ENCODE measurements at places on chromosomes 1 and 21.
A peak's percentile ranks its signal among the peaks of the same experiment; 100 is the strongest.

DNA sequence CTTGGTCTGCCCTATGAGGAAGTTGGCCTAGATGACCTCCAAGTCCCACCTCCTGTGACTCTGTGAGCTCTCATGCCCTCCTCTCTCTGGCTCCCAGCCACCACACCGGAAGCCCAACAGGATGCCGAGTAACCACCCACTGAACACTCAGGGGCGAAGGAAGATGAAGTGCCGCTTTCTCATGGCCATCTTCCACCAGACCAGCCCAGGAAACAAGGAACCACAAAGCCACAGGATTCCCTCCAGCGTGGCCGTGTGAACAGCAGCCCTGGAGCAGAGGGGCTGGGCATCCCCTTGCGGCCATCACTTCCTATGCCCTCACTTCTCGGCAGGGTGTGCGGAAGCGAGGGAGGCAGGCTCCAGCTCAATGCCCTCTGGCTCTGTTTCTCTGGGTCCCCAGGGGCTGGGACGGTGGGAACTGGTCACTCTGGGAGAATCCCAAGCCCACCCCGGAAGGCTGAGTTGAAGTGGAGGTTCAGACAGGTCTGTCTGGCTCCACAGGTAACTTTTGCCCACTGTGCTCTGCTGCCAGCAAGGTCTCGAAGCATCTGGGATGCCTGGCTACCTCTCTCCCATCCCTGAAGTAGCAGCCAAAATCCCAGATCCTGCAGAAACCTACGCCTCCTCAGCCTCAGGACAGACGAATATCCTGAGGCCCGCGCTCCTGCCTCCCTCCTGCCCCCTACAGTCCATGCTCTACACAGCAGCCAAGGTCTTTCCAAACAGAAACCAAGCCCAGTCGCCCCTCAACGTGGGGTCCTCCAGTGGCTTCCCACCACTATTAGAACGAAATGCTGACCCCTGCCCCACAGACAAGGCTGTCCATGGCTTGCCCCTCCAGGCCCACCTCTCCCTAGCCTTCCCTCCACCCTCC, 44.2 kb upstream of the ECE1 start:
- peak; percentile 63 for DNase-seq

DNA sequence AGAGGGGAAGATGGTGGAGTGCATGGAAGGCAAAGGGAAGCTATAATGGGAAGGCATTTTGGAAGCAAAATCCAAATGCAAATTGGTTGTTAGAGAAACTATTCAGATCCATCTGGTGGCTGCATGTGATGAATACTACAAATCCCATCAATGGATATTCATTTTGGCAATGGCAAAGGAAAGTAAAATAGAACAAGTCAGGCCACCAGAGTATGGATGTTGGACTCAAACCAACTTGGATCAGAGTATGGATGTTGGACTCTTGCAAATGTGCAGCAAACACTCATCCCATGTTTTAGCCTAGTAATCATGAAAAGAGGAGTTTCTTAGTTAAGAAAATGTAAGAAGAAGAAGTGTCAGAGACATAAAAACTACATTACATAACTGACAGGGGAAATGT, 289.6 kb upstream of the DAB1 start:
- DNase-seq, result no peak

DNA sequence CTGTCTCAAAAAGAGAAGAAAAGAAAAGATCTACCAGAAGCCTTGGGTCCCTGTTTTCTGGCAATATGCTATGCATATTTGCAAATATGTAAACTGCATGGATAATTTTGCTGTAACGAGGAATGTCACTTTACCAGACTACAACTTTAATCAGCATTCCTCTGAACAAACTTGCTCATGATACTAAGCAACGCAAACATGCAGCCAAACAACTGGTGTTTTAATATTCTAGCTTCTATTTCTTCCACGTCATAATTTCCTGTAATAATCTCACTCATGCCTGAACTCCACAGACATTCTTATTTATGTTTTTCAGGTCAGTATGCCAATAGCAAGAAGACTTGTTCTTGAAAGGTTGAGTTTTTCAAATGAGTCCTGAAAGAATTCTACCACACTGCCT, 114.1 kb downstream of the SIM2 start:
- DNase-seq, result no peak

- peak; percentile 54 for DNase-seq
Measured at GRCh38 chr1:26744075-26744959, 43.4 kb upstream of the PIGV start.

DNA sequence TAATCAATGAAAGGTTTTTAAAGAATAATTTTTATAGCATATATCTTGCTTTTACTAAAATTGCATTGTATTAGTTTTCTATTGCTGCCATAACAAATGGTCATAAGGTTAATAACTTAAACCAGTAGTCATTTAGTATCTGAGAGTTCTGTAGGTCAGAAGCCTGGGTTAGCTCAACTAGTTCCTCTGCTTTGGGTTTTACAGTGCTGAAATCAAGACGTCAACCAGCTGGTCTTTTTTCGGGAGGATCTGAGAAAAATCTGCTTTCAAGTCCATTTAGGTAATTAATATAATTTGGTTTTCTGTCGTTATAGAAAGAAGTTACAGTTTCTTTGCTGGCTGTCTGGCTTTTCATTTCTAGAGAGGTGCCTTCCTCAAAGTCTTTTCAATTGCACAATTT, 577.7 kb downstream of the MRPL39 start:
- DNase-seq, result no peak

DNA sequence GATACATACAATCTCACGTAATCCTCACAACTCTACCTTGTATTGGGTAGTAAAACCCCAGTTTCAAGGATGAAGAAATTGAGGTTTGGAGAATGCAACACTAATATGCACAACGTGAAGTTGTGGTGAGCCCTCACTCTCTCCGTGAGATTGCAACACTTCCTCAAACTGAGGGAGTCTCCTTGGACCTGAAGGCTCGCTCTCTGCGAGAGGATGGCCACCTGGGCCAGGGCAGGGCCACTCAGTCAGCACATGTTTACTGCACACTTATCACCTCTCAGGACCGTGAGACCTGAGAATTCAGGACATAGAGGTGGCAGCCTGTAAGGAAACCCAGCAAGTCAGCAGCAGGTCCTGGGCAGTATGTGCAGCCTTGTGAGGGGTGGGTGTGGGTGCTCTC, 8.7 kb downstream of the SH3BP5L start:
- DNase-seq, result no peak

DNA sequence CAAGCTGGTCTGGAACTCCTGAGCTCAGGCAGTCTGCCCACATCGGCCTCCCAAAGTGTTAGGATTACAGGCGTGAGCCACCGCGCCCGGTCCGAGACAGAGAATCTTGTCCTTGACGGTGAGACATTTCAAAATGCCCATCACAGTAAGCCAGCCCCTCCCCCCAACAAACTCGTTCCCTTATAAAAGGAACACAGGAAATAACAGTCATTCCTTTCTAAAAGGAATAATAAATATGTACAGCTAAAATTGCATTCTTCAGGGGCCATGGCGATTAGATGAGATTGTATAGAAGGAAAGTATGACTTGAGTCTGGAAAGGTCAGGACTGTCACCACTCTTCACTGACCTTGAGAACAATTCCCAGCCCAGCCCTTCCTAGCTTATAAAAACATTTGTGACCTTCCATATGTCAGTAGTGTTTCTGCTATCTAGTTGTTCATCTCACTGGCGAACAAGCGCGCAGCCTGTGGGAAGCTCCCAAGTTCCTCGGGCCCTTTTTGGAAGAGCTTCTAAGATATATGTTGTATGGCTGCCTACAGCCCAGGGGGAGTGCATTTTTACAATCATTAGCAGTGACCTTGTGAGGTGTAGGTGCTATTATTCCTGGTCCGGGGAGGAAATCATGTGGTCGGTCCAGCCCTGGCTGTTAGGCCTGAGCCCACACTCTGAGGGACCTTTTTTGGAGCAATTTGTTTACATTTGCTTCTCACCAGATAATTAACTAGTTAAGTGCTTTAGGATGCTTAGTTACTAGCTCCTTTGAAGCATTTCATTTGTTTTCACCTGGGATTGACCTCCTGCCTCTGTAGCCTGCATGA, 8.7 kb downstream of the SZRD1 start:
- no peak for DNase-seq

DNA sequence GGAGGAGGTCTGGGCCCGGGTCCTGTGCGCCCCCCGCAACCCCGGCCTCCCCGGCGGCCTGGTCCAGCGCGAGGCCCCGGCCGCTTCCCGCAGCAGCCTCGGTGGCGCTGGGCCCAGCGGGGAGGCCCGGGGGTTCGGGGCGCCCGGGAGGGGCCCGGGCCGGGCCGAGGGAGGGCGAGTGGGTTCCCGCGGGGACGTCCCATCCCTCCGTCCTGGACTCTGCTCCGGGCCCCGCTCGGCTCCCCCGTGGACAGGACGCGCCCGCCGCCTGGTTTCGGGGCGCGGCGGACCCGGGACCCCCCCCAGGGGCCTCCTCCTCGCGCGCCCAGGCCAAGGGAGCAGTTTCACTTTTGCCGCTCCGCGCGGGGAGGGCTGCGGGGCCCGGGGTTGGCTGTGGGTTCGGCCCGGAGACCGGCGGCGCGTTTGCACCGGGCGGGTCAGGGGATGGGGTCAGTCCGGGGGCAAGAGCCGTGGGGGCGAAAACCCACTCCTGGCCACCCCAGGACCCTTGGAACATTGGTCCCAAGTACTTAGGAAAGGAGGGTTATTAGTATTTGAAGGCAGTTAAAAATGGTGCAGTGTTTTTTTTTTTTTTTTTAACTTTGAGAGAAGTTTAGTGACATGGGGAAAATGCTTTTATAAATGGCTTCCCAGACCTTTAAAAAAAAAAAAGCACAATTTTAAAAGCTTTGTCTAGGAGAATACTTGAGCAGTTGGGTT, 677 bp downstream of the AGPAT3 start:
- peak; percentile 76 for DNase-seq

DNA sequence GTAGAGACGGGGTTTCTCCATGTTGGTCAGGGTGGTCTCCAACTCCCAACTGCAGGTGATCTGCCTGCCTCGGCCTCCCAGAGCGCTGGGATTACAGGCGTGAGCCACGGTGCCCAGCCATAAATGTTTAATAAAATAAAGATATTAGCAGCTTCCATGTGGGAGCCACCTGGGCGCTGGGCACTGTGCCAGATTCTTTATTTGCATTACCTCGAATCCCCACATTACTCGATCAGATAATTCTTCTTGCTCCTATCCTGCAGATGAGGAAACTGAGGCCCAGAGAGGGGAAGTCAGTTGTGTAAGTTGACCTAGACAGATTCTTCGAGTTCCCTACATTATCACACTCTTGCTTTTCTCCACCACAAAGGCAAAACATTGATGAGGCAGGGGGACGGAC, 24.9 kb upstream of the TENT5B start:
- DNase-seq, result no peak

- DNase-seq, result no peak
Measured at GRCh38 chr1:203093754-203094410, 8.1 kb upstream of the MYOG start.

- DNase-seq, result no peak
Measured at GRCh38 chr1:3533067-3534048, 78.0 kb downstream of the MEGF6 start.

DNA sequence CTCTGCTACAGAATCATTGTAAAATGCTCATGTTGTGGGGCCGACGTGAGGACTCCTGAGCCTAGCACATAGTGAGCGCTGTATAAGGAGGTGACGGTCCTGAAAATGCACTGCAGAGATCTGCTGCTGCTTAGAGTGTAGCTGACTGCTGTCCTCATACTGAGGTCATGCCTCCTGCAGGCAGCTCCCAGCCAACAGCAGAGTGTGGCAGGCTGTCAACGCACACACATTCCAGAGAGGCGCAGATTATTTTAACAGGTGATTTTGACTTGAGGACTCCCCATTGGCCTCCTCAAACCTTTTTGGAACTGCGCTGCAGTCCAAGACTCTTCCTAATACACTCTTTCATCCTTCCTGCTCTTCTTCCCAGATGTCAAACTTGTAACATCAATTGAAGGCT, 119.8 kb upstream of the KCNJ6 start:
- DNase-seq, result no peak

- DNase-seq, result no peak
Measured at GRCh38 chr1:69230208-69230607, 337.5 kb upstream of the LRRC7 start.

DNA sequence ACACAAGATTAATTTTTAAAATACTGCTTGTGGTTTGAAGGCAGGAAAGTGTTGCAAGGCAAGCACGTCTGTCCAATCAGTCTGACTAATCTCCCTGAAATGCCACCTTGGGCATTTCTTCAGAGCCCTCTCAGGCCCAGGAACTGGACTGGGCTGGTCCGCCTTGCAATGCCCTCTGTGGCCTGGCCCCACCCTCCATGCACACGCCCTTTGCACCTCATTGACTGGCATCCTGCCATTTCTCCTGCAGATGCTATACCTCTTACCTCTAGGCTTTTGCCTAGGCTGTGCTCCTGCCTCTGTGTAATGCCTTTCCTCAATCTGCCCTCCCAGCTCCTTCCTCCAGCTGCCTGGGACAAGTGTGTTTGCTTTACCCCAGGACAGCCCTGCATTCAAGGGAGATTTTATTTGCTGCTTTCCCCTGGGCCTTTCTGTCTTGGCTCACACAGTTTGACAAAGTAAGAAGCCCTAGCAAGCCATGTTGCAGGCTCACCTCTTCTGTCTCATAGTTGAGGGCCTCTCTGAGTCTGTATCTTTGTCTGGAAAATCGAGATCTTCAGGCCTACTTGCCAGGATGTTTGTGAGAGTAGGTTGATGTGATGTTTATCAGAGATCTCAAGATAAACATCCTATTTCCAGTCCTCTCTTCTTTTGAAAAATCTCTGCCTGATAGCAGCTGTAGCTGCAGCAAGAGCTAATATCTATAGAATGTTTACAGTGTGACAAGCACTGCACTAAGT, 149.2 kb upstream of the JUN start:
- DNase-seq, result no peak

- no peak for DNase-seq
Measured at GRCh38 chr21:40254540-40255465, 387.6 kb downstream of the PCP4 start.

DNA sequence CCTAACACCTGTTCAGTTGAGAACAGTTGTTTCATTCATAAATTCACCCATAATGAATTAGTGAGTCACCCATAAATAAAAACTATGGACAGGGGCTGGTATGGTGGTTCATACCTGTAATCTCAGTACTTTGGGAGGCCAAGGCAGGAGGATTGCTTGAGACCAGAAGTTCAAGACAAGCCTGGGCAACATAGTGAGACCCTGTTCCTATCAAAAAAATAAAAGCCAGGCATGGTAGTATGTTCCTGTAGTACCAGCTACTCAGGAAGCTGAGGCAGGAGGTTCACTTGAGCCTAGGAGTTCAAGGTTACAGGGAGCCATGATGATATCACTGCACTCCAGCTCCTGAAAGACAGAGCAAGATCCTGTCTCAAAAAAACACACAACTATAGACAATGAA, 79.0 kb downstream of the GTF2B start:
- no peak for DNase-seq

DNA sequence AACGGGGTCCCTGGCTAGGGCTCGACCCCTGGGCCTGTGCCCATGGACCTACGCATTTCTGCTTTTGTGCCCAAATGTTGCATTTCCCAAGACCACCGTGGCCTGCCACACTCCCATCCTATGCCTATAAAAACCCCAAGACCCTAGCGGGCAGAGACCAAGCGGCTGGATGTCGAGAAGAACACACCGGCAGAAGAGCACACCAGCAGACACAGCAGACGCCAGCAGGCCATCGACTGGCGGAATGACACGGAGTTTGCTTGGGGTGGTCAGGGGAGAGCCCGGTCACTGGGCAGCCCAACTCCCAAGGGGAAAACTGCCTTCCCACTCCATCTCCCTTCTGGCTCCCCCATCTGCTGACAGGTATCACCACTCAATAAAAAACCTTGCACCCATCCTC, 4.4 kb downstream of the TCP10L start:
- no peak for DNase-seq
